ENCODE measurements at places on chromosomes 12 and 14.
A peak's percentile ranks its signal among the peaks of the same experiment; 100 is the strongest.

- no peak for DNase-seq
These were observed 79.9 kb downstream of the ARF6 start for GRCh38 chr14:49972823-49973222.

- DNase-seq: no peak
These were observed 174.3 kb downstream of the FOXN3 start for GRCh38 chr14:89242652-89243279.

DNA sequence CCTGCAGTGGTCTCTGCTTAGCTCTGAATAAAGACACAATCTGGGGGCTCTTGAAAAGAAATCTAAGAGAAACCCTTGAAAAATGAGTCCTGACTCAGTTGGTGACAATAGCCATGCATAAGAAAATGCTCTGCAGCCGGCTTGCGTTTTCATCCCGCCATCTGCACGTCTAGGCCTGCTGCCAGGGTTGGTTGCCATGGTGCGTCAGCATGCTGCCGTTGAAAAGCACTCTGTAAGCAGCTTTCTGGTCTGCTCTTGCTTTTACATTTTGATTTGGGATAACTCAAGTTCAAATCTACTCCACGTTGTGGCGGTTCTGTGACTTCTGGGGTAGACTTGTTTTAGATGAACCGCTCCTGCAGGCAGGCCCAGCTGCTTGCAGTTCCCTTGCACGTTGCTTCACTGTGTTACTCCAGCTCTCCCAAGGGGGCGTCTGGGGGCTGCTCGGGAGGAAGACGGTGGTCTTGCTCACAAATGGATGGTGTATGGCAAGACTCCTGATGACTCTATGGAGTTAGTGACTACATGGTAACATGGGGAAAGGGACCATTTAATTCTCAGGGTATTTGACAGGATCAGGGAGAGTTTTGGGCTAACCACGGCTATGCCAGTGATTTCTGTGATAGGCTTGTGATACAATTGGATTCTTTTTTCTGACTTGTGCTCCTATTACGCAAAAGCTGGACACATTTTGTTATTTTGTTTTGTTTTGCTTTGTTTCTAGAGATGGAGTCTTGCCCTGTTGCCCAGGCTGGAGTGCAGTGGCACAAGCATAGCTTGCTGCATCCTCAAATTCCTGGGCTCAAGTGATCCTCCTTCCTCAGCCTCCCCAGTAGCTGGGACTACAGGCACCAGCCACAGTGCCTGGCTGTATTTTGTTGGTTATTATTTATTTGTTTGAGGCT is 15.8 kb downstream of the WNT5B start:
- no peak for DNase-seq

GRCh38 chr14:90674043-90674670 is 142.1 kb downstream of the TTC7B start:
- DNase-seq: no peak

GRCh38 chr14:54278087-54278486 is 118.7 kb upstream of the CDKN3 start:
- DNase-seq: no peak

DNA sequence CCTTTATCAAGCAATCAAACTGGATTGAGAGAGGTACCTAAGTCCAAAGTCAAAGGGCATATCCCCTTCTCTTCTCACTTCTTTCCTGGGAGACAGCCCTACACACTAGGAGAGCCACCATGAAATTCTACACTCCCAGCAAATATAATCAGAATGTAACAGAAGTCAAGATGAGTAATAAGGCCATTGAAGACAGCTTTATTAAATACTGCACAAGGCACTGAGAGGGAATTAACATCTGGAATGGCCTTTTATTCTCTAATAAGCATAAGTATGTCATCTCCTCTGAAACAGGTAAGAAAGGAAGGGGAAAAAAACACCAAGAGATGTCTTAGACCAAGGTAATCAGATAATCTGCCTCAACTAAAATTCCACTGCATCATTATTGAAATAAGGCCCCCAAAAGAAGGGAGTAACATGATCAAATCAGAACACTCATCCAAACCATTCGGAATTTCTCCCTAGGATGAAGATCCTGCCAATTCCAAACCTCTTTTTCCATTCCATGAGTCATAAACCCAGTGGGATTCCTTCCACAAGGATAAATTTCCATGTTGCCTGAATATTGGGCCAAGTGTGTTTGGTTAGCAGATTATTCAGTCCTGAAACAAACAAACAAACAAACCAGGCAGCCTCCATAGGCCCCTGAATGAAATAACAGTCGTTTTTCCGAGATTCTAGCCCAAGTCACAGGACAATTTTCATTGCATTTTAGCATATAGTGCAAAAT is 19.9 kb downstream of the SLC35F4 start:
- DNase-seq: no peak

DNA sequence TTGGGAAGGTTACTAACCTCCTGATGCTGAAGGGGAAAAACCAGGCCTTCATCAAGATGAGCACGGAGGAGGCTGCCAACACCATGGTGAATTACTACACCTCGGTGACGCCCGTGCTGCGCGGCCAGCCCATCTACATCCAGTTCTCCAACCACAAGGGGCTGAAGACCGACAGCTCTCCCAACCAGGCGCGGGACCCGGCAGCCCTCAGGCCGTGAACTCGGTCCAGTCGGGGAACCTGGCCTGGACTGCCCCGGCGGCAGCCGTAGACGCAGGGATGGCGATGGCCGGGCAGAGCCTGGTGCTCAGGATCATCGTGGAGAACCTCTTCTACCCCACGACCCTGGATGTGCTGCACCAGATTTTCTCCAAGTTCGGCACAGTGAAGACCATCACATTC is 133.0 kb upstream of the FUT8 start:
- no peak for DNase-seq

GRCh38 chr12:76790564-76791552 is 26.9 kb downstream of the ZDHHC17 start:
- no peak for DNase-seq

DNA sequence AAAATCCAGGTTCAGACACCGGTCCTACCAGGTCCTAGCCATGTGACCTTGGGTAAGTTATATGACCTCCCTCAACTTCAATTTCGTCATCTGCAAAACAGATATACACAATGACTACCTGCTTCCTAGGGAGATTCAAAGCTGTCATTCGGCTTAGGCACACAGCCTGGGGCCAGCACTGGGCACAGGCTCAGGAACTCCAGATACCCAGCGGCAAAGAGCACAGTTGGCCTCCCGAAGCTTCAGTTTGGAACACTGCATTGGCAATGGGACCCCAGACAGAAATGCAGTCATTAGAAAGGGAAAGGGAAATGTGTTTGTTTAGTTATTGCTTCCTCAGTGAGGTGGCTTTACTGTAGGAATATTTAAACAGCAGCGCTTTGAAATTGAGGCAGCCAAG is 11.4 kb downstream of the PLEKHG6 start:
- no peak for DNase-seq

DNA sequence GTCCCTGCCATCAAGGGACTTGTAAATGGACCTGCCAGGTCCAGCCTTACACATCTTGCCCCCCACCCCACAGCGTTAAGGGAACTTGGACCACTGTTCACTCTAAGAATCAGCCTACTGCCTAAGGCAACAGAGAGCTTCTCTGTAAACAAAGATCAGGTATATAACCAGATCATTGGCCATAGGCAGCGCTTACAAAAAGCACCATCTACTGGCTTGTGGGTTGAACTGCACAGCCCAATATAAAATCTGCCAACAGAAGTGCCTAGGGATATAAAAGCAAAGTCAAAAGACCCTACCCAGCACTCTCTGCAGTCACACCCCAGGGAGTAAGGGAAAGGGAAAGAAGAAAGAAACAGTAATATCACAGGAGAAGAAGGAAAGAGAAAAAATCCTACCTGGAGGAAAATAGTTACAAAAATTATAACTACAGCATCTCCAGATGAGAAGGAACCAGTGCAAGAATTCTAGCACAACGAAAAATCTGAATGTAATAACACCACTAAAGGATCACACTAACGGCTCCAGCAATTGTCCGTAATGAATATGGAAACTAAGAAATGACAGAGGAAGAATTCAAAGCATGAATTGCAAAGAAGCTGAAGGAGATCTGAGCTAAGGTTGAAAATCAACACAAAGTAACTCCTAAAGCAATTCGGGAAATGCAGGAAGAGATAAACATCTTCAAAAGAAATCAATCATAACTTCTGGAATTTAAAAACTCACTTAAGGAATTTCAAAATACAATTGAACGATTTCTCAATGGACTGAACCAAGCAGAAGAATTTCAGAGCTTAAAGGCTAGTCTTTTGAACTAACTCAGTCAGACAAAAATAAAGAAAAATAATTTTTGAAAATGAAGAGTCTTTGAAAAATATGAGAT is 95.2 kb upstream of the PCED1B start:
- DNase-seq: no peak

DNA sequence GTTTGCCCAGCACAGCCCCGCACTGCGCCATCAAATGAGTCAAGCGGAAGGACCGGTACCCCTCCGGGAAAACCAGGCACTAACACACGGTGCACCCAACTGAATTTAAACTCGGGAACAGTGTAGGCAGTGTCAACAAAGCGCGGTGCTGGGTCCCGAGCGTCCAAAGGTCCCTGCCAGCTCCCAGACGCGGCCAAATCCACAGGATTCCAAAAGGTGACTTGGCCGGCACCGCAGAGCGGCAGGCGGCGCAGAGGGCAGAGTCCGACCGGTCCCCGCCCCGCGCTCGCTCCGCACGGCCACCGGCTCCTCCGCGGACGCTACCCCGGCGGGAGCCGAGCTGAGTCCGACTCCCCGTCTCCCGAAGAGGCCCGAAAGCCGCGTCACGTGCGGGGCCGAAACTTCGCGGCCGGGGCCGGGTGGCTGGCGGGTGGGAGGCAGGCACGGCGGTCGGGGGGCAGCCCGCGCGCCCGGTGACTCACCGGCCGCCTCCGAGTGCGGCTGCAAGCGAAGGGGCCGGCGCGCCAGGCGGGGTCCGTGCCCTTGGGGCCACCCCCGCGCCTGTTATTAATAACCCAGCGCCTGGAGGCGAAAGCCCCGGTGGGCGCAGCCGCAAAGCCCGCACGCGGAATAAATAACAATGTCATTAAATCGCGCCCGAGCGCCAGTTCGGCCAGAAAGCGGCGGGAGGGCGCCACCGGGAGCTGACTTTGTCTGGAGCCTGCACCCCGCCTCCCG is 863 bp downstream of the DENND5B start:
- peak; percentile 12 for DNase-seq

GRCh38 chr12:93441081-93441616 is 598 bp downstream of the UBE2N start:
- peak; percentile 9 for DNase-seq

DNA sequence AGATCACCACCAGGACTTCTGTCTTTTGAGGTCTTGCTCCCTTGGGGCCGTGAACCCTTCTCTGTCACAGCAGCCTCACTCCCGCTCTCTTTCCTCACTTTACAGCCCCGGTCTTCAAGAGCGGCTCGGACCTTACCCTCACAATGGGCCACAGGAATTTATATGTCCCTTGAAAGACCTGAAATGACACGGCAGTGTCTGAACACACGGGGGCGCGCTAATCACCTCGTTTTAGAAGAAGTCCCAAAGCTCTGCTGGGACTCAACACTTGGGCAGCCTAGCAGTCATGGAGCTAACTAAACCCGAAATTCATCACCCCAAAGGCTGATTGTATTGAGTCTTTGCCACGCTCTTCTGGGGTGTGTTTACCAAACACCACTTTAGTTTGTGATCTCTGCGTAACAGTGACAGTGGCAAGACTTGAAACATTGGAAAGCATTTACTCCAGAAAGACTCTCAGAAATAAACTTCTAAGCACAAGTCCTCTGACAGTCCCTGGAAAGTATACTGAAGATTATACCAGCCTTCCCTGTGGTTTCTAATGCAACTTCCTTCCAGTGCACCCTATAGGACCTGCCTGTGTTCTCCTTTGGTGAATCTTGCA is 29.0 kb downstream of the SERPINA11 start:
- peak; percentile 2 for DNase-seq

- DNase-seq: no peak
These were observed 90.7 kb downstream of the SINHCAF start for GRCh38 chr12:31234955-31235867.

GRCh38 chr14:89615421-89615820 is 198.4 kb upstream of the FOXN3 start:
- no peak for DNase-seq

DNA sequence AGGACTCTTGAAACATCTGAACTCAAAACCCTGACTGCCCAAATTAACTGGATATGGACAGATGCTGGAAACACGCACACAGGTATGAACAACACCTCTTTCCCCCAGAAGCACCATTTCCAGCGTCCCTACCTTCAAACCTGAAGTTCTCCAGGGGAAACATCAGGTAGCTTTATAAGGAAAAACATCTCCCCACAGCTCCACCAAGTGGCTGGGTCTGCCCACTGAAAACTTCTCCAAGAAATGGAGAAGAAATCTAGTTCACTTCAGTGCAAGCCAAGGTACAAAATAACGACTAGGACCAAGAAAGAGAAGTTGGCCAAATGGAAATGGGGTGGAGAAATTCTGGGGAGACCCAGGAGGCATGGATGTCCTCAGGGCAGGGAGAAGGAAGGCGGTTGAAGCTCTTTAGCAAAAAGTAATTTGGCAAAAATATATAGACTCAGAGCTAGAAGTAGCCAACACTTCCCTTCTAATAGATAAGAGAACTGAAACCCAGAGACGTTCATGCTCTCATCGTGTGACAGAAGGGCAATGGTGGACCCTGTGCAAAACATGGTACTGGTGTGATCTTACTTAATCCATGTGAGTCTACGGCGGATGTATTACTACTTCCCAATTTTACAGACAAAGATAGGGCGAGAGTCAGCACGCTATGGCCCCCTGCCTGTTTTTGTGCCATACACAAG is 10.5 kb upstream of the NUAK1 start:
- no peak for DNase-seq

- no peak for DNase-seq
These were observed 5.9 kb downstream of the RPS6KL1 start for GRCh38 chr14:74917178-74917543.

Measured in stimulated activated CD4-positive, alpha-beta T cell treated with anti-CD3 and anti-CD28 coated beads, Interleukin-1b, Interleukin-23, amount 100 ng/mL, for 4 hours (primary cell).